ENCODE measurements at places on chromosomes 2 and 18.

- DNase-seq, result no peak
Measured at GRCh38 chr2:71646028-71646427, 192.7 kb downstream of the DYSF start.

GRCh38 chr2:203569677-203570316, 34.7 kb upstream of the RAPH1 start:
- DNase-seq, result no peak

DNA sequence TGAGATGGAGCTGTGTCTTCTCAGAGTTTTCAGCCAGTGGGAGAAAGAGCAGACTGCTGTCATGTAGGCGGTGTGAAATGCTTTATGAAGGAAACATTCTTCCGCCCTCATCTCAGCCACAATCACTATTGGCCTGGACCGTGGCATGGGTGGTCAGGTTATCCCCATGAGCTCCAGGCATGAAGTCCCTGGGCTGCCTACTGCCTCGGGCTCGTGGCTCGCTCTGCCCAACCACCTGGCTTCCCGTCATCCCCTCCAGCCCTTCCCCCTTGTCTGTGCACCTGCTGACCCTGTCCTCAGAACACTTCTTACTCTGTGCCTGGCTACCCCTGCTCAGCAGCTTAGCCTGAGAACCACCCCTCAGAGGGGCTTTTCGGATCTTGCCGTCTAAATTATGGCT, 15.5 kb downstream of the COLEC11 start:
- DNase-seq, result no peak

- no peak for DNase-seq
Measured at GRCh38 chr2:172208791-172209325, 106.2 kb upstream of the DLX2 start.

DNA sequence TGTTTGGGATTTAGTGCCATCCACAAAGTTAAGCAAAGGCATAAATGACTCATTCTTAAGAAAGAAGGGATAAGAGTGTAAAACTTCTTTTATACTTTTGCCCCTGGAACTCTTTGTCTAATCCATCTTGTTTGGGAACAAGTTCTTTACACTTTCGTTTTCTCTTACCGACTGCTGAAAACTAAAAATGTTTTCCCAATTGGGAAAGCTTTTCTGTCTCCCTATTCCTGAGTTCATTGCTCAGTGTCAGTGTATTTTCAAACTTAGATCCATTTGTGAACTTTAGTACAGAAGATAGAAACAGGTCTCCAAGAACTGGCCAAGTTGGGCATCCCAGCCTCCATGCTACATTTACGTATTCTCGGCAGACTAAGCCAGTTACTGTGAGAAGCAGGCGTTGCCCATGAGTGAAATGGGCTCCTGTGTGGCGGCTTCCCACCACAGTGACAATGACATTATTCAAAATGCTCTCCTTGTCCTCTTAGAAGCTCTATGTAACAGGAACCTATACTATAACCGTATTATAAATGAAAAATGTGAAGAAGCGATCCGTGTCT, 51.7 kb downstream of the TGOLN2 start:
- no peak for DNase-seq
